GM12878 (cell line): ENCODE measurements at places on chromosomes 7 and 10. TPM values are rescaled to one million over a fixed set of nuclear protein-coding genes. Genes with fewer than 3 reads are reported as not detected.

GRCh38 chr7:91089382-91089963, 174.8 kb upstream of the FZD1 start:
- DNase-seq: no peak

DNA sequence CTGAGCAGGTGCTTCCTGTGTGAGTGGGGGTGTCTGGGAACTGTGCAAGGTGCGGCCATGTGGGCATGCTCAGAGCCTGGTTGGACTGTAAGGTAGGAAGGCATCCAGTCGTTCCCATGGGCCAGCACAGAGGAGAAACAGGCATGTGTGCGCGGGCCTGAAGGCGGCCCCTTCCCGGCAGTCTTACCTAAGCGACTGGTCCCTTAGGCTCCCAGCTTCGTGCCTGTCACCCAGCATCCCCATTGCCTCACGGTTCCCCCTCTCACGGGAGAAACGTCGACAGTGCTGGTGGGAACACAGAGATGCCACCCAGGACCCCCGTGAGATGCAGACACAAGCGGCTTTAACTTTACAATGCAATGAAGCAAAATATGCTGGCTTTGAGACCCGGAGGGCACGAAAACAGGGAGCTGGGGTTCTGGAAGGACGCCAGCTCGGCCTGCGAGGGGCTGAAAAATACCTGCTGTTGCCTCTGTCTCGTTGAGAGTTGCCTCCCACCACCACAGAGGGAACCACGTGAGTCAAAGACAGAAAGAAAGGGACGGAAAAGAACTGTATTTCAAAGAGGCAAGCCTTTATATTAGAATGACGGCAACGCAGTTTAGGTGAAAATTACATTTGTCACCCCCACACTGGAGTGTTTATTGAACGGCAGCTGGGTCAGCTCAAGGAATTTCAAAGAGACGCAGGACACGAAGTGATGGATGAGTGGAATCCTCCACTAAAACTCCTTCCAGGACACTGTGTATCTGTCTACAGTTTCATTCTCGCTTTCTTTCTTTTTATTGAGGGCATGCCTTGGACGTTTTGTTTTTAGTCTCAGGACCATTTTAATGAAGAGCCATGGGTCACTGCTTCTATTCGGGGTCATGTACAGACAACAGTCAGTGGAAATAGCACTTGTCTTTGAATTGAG, 128.4 kb downstream of the DNAJB6 start:
- no peak for DNase-seq

DNA sequence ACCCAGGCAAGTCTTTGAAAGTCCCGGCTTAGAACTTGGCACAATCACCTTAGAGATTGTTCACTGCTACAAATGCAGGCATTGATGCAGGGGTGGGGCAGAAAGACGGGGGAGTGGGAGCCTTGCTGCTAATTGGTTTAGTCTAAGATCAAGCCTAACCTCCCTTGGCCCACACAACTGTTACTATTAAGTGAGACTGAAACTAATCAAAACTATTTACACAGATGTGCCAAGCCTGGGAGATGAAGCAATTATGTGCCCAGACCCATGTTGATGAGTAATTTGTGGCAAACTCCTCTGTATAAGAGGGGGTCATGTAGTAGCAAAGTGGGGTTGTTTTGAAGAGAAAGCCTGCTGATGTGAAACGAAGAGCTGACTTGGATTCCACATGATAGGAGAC, 178.2 kb upstream of the ITGB1 start:
- peak; percentile 32 for DNase-seq

GRCh38 chr10:79407811-79408795, 37.3 kb downstream of the ZCCHC24 start:
- no peak for DNase-seq

DNA sequence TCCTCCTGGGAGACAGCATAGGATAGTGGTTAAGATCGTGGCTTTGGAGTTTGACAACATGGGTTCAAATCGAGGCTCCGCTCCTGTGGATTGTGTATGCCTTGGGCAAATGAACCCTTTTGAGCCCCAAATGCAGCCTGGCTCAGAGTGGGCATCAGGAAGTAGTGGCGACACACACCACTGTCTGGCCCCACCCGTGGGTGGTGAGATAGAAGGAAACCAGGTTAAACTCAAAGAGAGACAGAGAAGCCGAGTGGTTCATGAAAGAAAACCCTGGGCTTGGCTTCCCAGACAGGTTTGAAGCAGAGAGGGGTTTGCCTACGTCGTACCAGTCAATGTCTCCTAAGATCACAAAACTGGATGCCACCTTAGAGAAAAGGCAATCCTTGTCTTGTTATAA, 57.7 kb downstream of the PRTFDC1 start:
- no peak for DNase-seq

GRCh38 chr7:120740348-120740747, 117.6 kb downstream of the TSPAN12 start:
- DNase-seq: no peak

- no peak for DNase-seq
These were observed 66.1 kb upstream of the PIP4K2A start for GRCh38 chr10:22780474-22780885.

DNA sequence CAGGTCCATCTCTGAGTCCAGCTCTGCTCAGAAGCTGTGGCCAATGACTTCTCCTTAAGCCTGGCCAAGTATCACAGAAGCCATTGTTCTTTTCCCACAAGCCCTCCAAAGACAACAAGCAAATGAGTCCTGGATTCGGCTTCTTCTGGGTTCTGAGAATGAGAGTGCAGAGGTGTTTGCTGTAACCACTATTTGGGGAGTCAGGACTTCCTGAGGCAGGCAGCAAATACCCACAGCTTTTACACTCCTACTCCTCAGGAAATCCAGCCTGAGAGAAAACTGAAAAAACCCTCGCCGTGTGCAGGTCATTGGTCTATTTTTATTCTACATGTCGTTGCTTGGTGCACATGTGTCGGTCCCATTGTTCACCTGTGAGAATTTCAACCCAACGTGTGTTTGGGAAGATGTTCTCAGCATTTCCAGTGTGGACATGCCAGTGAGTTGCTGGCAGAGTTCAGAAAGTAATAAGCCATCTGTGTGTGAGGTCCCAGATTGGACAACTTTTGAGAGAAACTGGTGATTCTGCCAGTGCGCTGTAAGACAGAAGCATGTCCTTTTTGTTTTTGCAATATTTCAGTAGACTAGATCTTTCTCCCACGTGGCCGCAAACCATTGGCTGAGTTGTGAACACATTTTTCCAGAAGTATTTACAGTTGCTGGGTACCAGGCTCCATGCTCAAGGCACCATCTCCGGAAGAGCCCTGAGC, 121.6 kb upstream of the LYZL2 start:
- peak; percentile 75 for DNase-seq

DNA sequence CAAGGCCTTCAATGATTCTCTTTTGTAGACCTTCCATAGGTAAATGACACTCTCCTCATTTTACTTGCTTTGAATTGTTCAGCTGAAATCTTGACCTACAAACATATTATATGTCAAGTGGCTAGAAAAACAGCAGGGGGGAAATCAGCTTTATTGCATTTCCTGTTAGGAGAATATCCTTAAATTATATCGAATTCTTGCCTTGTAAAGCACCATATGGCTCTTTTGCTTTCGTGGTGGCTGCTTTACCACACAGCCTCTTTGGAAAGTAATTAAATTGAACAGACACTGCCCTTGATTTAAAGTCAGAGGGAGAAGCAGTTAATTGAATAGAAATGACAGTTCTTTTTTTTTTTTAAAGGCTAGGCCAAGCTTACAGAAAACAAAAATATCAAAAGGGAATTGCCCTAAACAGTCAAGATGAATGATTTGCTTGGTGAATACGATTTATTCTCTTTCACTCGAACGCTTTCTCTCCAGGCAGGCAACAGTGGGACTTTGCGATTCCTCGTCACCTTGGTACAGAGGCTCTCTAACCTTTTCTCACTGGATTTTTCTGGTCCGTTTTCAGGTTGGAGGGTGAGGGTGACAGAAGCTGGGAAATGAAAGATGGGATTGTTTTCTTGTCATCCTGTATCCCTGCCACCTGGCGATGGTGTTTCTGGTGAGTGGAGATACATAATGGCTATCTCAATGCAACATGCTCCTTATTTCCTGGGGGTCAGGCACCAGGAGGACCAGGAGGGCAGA, 126.0 kb downstream of the GATA3 start:
- DNase-seq: no peak

GRCh38 chr10:86225103-86225782, 141.4 kb downstream of the GRID1 start:
- DNase-seq: no peak

DNA sequence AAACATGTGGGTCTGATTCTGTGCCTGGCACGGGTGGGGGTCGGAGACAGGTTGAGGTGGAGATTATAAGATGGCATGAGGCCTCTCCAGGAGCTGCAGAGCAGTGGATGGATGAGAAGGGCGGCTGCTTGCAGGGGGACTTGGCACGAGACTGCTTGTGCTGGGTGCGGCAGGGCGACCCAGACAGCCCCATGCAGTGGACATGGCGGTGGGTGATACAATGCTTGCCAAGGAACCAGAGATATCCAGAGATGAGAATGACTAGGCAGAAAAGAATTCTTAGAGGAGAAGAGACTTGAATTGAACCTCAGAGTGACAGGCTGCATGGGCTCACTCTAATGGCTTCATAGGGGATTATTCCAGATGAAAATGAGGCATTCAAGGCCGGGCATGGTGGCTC, 145.4 kb downstream of the NEURL1 start:
- DNase-seq: no peak

DNA sequence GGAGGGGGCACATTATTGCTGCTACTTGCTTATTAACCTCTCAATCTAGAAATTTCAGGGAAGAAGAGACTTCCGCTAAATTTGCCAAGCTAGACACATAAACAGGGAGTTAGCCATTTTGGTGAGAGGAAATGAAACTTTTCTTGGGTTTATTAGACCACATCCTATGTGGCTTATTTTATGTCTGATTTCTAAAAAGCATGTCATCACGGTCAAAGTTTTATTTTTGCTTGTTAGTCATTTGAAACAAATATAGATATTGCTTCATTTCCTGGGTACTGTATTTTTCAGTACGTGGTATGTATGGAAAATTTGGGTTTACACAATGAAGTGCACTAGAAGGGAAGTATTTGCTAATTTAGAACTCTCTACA, 144.1 kb downstream of the TCF7L2 start:
- DNase-seq: peak; percentile 23

- DNase-seq: no peak
These were observed 39.6 kb downstream of the NUP205 start for GRCh38 chr7:135597181-135597925.

DNA sequence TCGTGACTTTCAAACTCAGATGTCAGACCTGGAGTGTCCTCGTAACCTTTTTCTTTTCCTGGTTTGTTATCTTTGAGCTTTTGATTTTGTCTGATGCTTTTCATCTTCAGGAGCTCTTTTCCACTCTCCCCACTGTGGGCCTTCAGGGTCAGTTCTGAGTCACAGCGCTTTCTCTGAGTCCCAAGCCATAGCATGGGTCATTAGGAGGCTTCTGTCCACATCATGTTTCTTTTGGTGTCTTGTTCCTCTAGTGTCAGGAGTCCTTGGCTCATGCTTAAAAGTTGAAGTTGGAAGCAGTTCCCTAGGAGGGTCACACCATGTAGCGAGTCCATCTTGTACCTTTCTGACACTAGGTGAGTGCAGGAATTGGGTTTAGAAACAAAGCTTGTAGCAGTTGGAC, 40.3 kb downstream of the DAGLB start:
- DNase-seq: no peak

DNA sequence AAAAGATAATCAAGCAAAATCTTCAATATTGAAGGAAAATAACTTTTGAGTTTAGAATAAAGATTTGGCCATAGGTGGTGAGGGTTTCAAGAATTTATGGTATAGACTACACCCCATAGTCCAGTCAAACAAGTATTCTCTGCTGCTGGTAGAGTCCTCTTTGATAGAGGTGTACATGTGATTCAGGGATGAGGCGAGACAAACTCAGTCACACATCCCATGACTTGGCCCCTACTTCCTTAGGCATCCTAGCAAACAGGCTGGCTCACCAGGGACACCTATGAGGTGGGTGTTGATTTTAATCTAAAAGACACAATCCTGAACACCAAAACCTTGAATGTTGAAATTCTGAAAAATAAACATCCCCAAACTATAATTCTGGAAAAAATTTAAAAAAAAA, 78.1 kb upstream of the SLC25A13 start:
- no peak for DNase-seq

DNA sequence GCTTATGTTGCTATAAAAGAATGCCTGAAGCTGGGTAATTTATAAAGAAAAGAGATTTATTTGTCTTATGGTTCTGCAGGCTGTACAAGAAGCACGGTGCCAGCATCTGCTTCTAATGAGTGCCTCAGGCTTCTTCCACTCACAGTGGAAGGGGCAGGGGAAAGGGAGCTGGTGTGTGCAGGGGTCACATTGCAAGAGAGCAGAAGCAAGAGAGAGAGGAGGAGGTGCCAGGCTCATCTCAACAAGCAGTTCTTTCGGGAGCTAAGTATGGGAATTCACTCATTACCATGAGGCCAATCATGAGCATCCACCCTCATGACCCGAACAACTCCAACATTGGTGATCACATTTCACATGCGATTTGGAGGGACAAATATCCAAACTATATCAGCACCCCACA, 17.2 kb upstream of the SLK start:
- no peak for DNase-seq

DNA sequence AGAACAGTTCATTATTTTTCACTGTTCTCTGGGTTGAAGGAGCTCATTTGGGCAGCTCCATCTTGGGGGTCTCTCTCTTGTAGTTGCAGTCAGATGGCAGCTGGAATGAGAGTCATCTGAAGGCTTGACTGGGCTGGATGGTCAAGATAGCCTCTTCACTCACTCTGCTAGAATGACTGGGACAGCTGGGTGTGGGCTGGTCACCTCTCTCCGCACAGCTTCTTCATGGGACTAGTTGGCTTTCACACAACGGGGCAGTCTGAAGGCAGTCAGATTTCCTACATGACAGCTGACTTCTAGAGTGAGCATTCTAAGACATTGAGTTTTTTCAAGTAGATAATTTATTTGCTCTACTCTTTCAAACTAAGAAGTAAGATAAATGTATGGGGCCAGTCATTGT, 13.1 kb downstream of the PLEKHA1 start:
- no peak for DNase-seq

Gene ARHGAP22
- total RNA-seq: 0.18 and 0.45 TPM in 2 replicates

Gene METTL27
- 0.80 and 1.7 TPM in 2 replicates for total RNA-seq

Gene PSD
- total RNA-seq: 0.16 and 0.56 TPM in 2 replicates

Gene SLC39A12
- total RNA-seq: 0.64 and 0.67 TPM in 2 replicates

Gene LIPK
- not detected in 2 replicates for total RNA-seq

Gene SP8
- not detected in 2 replicates for total RNA-seq

Gene CYP3A7
- total RNA-seq: not detected in 2 replicates

Gene TNPO3
- 63.0 and 67.6 TPM in 2 replicates for total RNA-seq

Gene CLCN1
- total RNA-seq: not detected in 2 replicates
